Common myeloid progenitor, CD34-positive (primary cell): ENCODE measurements at places on chromosomes 3 and 15.

- no peak for DNase-seq
Observed at GRCh38 chr3:29796808-29797207, 515.9 kb downstream of the RBMS3 start.

DNA sequence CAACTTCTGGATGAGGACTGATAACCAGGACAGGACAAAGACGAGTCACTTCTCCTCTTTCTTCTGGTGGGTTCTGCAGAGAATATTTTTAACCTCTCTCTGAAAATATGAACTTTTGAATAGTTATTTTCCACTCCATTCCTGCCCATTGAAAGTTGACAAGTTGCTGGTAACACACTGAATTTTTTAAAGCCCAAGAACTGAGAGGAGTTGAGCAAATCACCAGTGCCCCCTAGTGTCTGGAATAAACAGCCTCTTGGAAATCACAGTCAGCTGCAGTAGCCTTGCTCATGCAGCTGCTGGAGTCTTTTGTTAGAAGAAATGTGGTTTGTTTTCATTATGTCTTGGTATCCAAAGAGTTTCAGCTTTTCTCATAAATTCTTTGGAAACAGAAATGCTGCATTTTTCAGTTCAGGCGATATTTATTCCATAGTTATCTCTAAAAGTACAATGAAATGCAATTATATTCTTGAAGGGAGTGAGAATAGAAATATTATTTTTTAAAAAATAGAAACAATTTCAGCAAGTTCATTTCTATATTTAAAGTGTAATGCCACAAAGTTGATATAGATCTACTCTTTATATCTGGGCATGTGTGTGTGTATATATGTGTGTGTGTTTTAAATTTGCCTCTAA lies 741.0 kb upstream of the CBLB start:
- DNase-seq: peak; percentile 55

DNA sequence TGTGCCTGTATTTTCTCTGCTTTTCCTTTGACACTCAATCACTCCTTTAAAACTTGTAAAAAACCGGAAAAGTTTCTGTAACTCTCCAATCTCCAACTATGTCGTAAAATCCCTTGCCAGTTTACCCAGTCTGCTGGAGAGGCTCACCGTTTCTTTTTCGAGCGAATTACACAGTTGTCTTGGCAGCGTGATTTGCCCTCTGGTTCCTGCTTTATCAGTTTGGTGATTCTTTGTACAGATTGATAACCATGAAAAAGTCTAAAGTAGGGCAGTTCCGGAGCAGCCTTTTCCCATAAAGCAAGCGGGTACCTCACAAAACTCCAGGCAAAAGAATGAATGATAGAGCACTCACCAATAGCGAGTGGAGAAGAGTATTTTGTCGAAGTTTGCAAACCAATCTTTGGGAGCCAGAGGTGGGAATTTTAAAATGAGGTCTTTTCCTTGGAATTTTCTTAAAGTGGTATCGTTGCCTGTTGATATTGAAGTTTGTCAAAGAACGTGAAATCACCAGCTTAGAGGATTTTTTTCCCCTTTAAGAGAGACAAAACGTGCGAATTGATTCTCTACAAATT lies at the start of gene TTC23:
TSS of gene TTC23 (minus strand) at position 312 of the 572 bp plus-strand sequence. CDS start 20,869 bp downstream, outside the sequence.
- no peak for DNase-seq

GRCh38 chr15:32718227-32718820 lies 520 bp downstream of the GREM1 start:
- no peak for DNase-seq

DNA sequence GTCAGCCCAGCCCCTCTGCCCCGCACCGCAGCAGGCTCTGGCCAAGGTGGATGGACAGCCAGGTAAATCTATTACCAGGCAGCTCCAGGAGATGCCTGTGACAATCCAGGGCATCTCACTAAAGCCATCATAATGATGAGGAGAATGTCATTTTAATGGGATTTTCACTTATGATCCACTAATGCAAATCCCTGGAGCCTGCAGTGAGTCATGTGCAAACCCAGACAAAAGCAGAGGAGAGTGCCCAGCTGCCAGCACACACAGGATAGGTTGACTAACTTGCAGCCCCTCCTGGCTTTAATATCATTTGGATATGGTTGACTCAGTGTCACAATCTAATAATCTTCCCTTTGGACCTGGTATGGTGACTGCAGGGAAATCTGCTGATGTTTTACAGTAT lies 206.9 kb upstream of the TRIM42 start:
- no peak for DNase-seq

DNA sequence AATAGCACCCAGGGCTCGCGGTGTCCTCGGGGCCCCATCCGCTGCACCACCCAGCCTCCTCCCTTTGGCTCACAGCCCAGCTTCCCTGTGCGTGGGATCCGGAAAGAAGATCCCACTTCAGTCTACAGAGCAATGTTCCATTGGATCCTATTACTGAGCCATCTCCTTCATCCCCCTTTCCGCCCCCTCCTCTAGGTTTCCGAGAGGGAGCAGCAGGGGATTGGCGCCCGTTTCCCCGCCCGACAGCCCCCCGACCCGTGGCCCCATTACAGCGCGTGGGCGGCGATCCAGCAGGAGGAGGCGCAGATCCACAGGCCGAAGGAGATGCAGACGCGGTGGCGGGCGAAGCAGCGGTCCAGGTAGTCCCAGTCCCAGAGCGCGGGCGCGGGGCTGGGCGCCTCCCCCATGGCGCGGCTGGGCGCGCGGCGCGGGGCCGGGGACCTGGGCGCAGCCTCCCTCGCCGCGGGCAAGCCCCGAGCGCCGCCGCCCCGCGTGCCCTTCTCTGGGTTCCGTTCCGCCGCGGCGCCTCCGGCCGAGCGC lies 340 bp downstream of the TMEM44 start:
- no peak for DNase-seq

- no peak for DNase-seq
Observed at GRCh38 chr15:98794211-98794610, 145.9 kb downstream of the IGF1R start.

DNA sequence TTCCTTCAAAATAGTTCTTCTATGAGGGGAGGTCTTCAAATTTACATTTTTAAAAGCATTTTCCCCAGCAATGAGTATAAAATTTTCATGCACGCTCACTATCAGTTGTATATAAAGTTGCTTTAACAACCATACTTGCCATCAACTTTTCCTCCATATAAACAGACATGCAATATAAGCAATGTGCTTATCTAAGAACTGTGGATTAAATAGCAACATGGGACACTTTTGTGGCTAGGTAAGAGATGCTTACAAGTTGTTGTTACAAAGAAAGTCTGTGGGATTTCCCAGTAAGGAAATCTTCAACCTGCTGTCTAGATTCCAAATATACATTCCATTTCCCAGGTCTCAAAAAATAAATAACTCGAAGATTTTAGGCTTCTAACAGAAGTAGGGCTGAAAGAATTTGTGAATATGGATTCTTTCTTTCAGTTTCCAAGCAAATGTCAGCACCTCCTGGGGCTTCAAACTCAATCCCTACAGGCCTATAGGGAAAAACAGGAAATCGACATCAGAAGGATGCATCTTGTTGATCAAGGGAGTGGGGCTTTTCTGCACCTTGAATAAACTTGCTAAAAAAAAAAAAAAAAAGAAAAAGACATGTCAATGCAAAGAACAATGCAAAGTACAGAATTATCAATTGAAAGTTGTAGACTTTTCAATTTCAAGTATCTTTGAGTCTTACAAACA lies 16.1 kb downstream of the TNIK start:
- no peak for DNase-seq

GRCh38 chr15:36484038-36484778 lies 95.2 kb upstream of the CDIN1 start:
- no peak for DNase-seq

DNA sequence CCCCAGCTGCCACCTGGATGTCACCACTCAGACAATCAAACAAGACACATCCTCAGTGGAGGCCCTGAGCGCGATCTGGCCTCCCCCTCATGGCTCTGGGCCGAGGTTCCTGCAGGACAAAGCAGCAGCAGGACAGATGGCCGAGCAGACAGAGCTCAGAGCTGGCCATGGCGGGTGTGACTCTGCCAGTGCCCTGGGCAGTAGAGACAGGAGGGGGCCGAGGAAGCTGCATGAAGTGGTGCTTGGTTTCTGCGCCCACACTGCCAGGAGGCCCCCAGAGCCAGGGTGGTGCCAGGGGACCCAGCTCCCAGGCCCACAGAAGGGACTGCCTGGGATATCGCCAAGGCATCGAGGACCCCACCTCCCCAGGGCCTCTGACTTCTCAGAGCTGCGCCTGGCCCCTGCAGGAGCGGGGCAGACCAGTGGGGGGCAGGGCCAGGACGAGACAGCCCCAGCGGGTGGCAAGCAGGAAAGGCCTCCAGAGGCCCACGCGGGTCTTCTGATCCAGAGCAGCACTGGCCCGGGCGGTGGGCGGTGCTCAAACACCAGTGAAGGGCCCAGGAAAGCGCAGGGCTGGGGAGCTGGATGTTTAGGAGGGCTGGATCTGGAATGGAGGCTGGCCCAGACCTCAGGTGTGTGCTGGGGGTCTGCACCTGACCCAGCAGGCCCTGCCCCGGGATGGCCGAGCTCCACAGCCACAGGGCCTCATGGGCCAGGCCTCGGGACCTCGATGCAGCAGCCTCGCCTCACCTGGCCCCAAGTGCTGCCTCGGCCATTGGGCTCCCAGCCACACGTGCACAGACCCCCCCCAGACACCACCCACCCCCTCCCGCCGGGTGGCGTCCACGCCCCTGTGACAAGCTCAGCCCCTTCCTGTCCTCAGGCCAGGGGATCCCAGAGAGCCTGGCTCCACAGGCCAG lies 76.0 kb downstream of the GOLGA8G start:
- DNase-seq: no peak

- DNase-seq: no peak
Observed at GRCh38 chr15:56105855-56106254, 112.4 kb upstream of the NEDD4 start.

- no peak for DNase-seq
Observed at GRCh38 chr3:136898954-136899353, 36.9 kb downstream of the NCK1 start.

GRCh38 chr15:81398456-81398855 lies 24.4 kb upstream of the TMC3 start:
- DNase-seq: no peak

DNA sequence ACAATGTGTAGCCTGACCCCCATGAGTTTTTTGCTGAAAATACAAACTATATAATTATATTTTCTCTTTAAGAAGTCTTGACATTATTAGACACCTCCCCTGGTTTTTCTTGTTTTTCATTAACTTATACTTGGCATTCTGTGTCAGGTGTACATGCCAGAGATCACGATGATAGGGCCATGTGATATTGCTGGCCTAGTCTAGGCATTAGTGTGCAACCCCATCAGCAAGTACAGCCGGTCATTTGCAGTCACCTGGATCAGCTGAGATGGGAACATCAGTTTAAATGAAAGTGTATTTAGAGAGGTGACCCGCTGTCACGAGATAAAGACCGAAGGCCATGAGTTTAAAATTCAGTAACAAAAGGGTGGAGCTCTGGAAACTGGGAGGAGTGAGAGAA lies 12.6 kb upstream of the SPPL2A start:
- DNase-seq: no peak

GRCh38 chr3:148971401-148972163 lies 19.8 kb upstream of the GYG1 start:
- no peak for DNase-seq

- DNase-seq: no peak
Observed at GRCh38 chr3:45776611-45777010, 19.7 kb downstream of the SLC6A20 start.

DNA sequence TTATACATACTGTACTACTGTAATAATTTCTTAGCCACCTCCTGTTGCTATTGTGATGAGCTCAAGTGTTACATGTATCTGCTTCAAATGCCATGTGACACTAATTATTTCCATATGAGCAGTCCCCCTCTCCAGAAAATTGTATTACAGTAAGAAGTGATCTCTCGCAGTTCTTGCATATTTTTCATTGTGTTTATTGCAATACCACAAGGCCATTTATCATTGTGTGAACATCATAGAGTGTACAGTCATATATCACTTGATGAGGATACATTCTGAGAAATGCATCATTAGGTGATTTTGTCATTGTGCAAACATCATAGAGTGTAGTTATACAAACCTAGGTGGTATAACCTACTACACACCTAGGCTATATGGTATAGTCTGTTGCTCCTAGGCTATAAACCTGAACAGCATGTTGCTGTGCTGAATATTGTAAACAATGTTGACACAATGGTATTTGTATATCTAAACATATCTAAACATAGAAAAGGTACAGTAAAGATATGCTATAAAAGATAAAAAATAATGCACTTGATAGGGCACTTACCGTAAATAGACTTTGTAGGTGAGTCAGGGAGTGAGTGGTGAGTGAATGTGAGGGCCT lies 189.6 kb upstream of the MLF1 start:
- DNase-seq: no peak

- peak; percentile 64 for DNase-seq
Observed at GRCh38 chr15:33086500-33087121, 107.9 kb downstream of the FMN1 start.

DNA sequence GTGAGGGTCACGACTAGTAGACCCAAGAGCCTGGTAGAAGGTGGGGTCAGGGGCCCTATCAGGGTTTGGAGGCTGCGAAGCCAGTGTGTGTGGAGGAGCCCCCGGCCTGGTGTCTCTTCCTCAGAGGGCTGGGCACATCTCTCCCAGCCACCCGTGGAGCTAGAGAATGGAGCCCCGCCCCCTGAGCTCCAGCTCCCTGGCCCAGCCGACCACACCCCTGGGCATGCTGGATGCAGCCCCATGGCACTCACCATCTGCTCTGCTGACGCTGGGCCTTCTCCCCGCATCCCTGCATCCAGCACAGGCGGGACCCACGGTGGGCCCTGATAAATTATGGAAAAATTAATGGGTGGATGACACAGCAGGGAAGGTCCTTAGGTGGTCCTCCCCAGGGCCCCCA lies 17.5 kb downstream of the ANKRD63 start:
- no peak for DNase-seq

- DNase-seq: no peak
Observed at GRCh38 chr3:55544219-55544618, 57.1 kb upstream of the WNT5A start.

DNA sequence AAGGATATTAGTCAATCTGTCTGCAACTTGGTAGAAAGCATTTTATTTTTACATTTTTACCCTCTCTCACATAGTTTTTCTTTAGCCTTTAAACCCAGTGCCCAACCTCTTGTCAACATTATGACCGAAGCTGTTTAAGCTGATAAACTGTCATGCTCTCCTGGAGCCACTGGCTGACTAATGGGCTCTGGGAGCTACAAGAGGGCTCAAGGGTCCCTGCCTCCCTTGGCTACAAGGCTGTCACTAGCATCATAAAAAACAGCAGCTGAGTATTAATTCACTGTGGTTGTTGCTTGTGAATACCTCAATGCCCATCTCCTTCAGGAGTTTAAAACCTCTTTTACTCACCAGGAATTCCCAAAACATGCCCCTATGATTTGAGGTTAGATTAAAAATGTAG lies 237.9 kb downstream of the ZMAT3 start:
- DNase-seq: no peak

DNA sequence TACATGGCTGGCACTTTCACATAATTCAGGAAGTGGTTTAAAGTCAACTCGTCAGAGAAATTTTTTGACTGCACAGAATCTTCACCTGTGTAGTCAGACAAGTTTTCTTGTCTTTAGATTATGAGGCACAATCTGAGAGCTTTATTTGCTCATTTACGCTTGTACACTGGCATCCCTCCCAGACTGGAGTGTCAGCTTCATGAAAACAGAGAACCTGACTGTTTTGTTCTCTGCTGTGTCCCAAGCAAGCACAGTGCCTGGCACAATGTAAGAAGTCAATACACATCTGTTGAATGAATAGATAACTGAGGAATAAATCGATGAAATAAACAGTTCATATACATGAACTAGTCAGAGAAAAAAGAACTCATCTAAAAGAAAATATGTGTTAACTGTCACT lies 846.1 kb upstream of the CFAP20DC start:
- no peak for DNase-seq

- no peak for DNase-seq
Observed at GRCh38 chr15:28112962-28113361, 13.8 kb upstream of the OCA2 start.
